Activated naive CD8-positive, alpha-beta T cell treated with anti-CD3 and anti-CD28 coated beads, Interleukin-2, amount 10 ng/mL, durations not matched to agents 7 days and 5 days (primary cell): ENCODE measurements at places on chromosomes 12 and 14. TPM values are rescaled to one million over a fixed set of nuclear protein-coding genes. Genes with fewer than 3 reads are reported as not detected.
A peak's percentile ranks its signal among the peaks of the same experiment; 100 is the strongest.

GRCh38 chr12:26867080-26867479 lies 34.1 kb upstream of the ITPR2 start:
- H3K4me1 ChIP-seq = peaks cover 27% of the 10 kb centered on the region
- H3K27me3 ChIP-seq = peaks cover 15% of the 10 kb centered on the region
- peak overlapping the region; percentile 48 for H3K4me3 ChIP-seq
- peaks cover 5% of the 10 kb centered on the region for H3K36me3 ChIP-seq
- no peak for DNase-seq
- H3K27ac ChIP-seq = peak overlapping the region; percentile 44

DNA sequence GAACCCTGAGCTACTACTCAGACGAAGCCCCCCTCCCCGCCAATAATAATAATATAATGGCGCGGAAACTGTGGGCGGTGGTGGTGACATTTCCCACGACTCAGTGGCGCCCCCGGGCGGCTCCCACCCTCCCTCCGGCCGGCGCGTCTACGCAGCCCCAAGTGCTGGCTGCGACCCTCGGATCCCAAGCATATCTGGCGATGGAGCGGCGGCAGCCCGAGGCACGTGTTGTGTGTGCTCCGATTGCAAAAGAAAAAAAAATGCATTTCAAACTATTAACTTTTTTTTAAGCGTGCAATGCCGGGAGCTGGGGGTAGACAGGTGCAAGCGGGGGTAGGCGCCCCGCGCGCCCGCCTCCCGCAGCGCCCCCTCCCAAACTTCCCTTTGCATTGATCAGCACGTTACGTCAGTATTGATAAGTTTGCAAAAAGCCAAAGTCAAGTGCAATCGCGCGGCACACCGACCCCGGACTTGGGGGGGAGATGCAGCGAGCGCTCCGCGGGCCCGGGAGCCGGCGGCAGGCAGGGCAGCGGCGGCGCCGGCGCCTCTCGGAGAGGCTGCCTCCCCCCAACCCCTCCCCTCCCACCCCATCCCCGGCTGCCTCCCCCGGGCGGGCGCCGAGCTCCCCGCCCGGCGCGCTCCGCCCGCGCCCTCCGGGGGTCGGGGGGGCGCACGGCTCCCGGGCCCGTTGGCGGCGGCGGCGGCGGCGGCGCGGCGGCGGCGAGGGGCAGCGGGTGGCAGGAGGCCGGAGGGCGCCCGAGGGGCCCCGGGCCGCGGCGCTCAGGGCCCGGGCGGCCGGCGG lies 113.1 kb upstream of the MYL2 start:
- DNase-seq = no peak
- H3K27me3 ChIP-seq = peaks cover 69% of the 10 kb centered on the region
- peak overlapping the region; percentile 44 for H3K4me3 ChIP-seq
- H3K27ac ChIP-seq = no peak overlapping the region
- no peaks in the 10 kb centered on the region for H3K36me3 ChIP-seq

The FOXN4 gene
- not detected for total RNA-seq

GRCh38 chr14:104746934-104747481 lies 5.9 kb upstream of the SIVA1 start:
- H3K4me3 ChIP-seq = no peak overlapping the region
- no peaks in the 10 kb centered on the region for H3K36me3 ChIP-seq
- peaks cover 7% of the 10 kb centered on the region for H3K4me1 ChIP-seq
- DNase-seq = no peak
- H3K27ac ChIP-seq = no peak overlapping the region
